ENCODE measurements at places on chromosomes 16 and 17.

- DNase-seq = no peak
These were observed 429.0 kb upstream of the RBFOX1 start for GRCh38 chr16:6903671-6904070.

DNA sequence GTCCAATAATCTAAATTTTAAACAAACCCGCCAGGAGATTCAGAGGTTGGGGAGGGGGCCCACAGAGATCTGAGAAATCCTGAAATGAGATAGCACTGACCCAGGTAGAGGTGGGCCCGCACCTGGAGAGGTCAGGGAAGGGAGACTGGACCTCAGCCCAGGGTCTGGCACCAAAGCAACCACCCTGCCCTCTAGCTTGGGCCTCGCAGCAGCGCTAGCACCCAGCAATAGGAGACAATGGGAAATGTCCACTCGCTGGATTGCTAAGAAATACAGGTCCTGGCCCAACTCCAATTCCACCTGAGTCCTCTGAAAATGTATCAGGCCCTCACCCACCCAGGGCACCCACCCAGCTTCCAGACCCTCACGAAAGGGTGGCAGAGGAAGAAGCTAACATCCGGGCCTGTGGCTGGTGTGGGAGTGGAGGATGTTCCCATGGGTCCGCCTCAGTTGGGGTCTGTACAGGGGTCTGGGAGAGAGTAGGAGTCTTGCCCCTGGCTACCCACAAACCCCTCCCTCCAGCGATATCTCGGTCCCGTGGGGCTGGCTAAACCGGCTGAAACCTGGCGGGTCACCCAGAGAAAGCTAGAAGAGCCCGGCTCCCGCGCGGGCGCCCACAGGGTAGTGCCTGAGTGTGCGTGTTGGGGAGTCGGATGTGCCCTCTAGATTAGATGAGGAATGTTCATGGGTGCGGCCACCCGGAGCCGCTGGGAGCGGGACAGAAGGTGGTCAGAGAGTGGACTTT lies 1.1 kb downstream of the PLLP start:
- no peak for DNase-seq

DNA sequence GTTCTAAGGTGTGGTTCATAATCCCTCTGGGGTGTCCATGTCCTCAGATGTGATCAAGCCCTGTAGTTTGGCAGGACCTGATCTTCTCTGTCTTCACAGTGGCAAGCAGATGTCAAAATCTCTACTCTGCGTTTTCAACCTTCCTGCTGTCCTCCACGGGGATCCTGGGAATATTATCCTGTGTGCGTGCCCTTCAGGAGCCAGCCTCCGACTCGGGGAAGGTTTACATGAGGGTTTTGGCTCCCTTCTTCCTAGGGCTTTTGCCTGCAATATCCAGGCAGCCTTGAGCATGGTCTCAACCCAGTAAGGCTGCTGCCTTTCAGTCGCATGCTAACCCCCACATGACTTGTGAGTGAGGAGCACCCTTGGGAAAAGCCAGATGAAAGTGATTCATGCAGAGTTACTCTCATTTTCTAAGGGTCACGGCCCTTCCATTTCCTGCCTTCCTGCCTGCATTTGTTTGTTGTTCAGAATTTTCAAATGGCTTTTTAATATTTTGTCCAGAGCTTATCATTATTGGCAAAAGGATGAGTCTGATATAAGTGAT lies 202.2 kb upstream of the CHMP6 start:
- peak; percentile 95 for DNase-seq

DNA sequence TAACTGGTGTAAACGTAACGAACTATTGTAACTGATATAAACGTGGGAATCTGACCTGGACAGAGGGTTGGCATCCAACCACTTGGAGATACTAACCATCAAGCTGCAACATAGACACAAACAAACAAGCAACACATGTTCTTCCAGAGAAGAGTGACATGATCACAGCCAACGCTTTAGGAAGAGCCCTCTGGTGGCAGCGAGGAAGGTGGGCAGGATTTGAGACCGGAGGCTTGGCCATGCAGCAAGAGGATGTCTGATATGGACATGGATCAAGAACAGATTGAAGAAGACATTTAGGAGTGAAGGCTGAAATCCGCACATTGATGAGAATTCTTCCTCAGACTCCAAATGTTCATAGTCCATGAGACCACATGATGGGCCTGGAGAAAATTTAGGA lies 40.3 kb upstream of the TNRC6A start:
- DNase-seq = peak; percentile 45
